ENCODE measurements at places on chromosomes 12 and 14. TPM values are rescaled to one million over a fixed set of nuclear protein-coding genes. Genes with fewer than 3 reads are reported as not detected.

- DNase-seq, result peak; percentile 14
These were observed at the start of gene VWF for GRCh38 chr12:6124411-6125309. VWF (minus strand) TSS chr12:6124670; CDS start chr12:6123196, 1,474 bp downstream.

DNA sequence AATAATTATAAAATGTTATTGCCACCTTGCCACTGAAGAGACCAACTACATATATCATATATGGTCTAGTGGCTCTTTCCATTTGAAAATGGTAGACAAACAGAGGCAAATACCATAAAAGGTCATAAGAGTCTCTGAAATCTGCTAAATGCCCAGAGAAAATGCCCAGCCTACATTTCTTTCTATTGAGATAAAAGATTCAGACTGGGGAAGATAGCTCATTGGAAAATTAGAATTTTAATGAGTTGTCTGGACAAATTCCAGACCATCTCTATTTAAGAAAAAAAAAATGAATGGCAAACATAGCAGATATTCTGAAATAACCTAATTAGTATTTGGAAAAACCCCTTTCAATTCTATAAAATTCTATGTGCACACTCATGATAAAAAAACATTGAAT, 79.9 kb upstream of the BBS10 start:
- no peak for DNase-seq

GRCh38 chr14:28102001-28102400, 664.6 kb upstream of the FOXG1 start:
- no peak for DNase-seq

GRCh38 chr14:56474419-56475022, 105.1 kb upstream of the TMEM260 start:
- DNase-seq, result no peak

- DNase-seq, result no peak
These were observed 53.7 kb downstream of the PLEKHA5 start for GRCh38 chr12:19183121-19183838.

The WNT1 gene
- not detected for total RNA-seq

The ADCY6 gene
- total RNA-seq, result 0.23 TPM

The GPRC5D gene
- total RNA-seq, result not detected

The TAS2R46 gene
- 1.5 TPM for total RNA-seq
